ENCODE measurements at places on chromosomes 13 and 19.
A peak's percentile ranks its signal among the peaks of the same experiment; 100 is the strongest.

- DNase-seq: peak; percentile 24
Measured at GRCh38 chr13:66972659-66973058, 257.5 kb downstream of the PCDH9 start.

- peak; percentile 43 for DNase-seq
Measured at GRCh38 chr13:105721016-105721415, 814.4 kb downstream of the EFNB2 start.

- DNase-seq: no peak
Measured at GRCh38 chr13:36758345-36758744, 60.7 kb upstream of the RFXAP start.

DNA sequence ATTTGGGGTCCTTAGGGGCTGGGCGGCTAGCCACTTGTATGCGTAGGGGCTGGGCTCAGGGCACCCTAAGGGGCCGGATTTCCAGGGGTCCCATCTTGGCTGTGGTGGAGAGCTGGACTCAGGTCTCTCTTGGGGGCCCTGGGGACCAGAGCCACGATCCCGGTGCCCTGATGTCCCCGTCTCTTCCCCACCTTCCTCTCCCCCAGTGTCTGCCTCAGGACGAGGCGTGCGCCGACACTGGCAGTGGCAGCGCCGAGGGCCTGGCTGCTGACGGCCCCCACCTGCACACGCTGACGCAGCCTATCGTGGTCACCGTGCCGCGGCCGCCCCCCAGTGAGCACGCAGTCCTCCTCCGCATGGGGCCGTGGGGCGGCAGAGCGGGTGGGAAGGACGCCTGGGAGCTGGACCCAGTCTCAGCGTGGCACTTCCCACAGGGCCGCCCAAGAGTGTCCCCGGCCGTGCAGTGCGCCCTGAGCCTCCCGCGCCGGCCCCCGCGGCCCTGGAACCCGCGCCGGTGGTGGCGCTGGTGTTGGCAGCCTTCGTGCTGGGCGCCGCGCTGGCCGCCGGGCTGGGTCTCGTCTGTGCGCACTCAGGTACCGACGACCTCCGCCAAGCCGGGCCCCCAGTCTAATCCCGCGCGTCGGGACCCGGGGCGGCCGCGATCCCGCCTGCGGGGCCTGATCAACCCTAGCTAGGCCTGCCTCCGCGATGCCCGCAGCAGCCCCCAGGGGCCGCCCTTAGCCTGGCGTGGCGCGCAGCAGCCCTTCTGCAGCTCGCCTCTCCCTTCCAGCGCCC is 2.7 kb upstream of the SNAPC2 start:
- DNase-seq: peak; percentile 40

GRCh38 chr13:75960538-75960994 is 324.4 kb downstream of the LMO7 start:
- no peak for DNase-seq

GRCh38 chr13:48819899-48820298 is 155.8 kb upstream of the FNDC3A start:
- DNase-seq: no peak

DNA sequence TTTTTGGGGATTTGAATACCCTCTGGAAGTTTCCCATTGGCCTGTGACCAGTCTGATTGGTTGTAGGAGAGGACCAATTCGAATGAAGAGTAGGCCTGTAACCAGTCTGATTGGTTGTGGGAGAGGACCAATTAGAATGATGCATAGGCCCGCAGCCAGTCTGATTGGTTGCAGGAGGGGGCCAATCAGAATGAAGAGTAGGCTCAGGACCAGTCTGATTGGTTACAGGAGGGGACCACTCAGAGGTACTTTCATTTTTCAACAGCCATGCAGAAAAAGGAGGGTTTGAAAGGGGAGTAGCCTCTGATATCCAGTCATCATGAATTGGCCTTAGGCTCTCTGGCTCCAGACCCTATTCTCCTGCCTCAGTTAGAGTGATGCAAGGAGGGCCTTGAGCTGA is 30.4 kb upstream of the SLC1A5 start:
- DNase-seq: peak; percentile 20

- no peak for DNase-seq
Measured at GRCh38 chr13:63117710-63118109, 1702.1 kb upstream of the PCDH20 start.

DNA sequence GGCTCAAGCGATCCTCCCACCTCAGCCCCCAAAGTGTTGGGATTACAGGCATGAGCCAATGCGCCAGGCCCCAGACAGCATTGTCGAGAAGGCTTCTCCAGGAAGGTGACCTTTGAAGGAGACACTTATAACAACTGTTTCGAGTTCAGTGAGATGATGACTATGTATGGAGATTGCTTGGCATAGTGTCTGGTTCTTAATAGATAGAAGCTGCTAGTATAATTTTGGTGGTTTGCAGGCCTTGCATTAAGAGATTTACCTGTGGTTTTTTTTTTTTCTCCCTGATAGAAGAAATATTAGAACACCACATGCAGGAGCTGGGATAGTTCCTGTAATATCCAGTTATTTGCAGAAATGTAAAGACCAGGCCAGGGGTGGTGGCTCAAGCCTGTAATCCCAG is 3.7 kb downstream of the MARCHF2 start:
- DNase-seq: no peak

DNA sequence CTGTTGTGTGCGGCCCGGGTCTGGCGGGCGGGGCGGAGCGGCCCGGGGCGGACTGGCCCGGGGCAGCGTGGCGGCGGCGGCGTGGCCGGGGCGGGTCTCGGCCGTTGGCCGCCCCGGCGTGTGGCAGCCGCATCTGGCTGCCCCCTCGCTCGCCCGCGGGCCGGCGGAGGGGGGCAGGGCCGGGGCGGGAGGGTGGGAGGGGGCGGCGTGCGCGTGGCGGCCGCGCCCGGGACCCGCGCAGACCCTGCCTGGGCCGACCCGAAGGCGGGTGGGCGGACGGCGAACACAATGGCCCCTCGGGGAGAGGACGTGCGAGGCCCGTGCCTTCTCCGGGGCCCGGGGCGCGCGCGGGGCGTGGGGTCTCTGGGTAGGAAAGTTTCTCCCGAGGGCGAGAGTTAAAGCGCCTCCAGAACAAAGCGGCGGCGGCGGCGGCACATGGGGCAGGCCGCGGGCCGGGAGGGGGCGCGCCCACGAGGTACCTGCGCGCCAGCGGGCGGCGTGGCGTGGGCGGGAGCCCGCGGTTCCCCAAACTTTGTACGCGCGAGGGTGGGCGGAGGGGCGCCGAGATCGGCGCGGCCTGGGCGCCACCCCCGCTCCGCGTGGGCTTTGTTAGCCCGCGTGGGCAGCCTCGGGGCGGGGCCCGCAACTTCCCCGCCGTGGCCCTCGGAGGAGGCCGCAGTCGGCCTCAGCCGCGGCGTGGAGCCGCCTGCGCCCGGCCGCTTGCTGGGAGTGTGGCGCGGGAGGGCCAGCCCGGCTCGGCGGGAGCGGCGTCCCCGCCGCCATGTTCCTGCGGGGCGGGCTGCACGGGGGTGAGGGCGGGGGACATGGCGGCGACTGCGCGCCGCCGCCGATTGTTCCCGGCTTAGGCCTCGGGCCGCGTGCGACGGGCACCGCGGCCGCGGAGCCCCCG is 764 bp downstream of the MIR17HG start:
- DNase-seq: no peak

- DNase-seq: no peak
Measured at GRCh38 chr13:96762876-96763275, 231.4 kb downstream of the OXGR1 start.

- no peak for DNase-seq
Measured at GRCh38 chr13:68597641-68598040, 1367.5 kb upstream of the PCDH9 start.

GRCh38 chr19:57682226-57682766 is 519 bp downstream of the ZNF551 start:
- DNase-seq: no peak

DNA sequence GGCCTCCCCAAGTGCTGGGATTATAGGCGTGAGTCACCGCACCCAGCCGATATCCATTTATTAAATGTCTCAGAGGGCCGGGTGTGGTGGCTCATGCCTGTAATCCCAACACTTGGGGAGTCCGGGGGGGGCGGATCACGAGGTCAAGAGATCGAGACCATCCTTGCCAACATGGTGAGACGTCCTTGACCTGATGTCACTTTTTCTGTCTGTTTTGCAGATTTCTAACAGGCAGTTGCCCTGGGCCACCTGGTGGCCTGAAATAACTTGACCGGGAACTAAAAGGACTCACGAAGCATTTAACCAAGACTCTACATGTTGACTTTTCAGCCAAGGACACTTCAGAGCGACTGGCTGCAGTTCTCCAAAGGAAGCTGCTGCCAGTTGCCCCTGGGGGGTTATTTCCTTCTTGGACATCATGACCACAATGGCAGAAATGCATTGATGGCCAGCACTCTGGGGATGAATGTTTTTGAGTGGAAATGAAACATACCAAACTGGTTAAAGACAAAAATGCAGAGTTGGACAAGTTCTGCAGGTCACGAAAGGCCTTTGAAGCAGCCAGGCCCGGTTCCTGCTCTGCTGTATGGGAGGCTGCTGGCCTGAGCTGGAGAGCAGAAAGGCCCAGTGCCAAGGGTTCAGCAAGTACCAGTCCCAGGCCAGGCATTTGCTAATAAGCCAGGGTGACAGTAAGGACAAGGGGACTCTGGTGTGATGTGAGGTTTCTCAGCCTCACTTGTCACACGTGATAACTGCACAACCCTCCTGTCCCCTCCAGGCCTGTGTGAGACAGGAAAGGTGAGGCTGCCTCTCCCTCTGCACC is 8.3 kb downstream of the ZNF837 start:
- DNase-seq: no peak

DNA sequence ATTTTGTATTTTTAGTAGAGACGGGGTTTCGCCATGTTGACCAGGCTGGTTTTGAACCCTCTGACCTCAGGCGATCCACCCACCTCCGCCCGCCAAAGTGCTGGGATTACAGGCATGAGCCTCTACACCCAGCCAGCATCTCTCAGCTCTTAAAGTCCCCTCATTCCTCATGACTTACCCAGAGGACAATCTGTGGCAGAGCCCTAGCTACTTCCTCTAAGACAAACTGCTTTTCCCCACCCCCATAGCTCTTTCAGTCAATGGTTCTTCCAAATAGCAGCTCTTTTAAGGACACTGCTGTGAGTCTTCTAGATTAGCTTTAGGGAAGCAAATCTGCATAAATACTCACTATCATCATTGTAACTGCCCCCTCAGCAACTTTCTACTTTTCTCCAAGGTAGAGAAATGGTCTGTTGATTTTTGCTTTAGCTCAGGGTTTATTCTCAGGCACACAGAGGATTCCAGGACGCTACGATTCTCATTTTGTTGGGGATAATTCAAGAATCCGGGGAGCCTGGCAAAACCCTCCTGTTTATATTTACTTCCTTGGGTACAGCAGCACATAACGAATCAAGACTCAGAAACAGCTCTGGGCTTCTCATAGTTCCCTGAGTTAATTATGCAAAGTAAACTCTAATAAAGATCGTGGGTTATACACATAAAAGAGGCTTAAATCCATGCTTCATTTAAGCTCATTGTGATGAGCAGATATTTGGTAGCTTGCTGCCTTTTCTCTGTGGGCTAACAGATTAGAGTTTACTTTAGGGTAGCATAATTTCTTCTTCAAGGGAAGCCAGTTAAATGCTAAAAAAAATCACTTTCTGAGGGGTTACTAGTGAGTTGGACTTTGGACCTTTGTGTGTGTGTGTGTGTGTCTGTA is 357.4 kb downstream of the TDRD3 start:
- no peak for DNase-seq

GRCh38 chr13:113218586-113218985 is 9.2 kb downstream of the CUL4A start:
- DNase-seq: no peak

DNA sequence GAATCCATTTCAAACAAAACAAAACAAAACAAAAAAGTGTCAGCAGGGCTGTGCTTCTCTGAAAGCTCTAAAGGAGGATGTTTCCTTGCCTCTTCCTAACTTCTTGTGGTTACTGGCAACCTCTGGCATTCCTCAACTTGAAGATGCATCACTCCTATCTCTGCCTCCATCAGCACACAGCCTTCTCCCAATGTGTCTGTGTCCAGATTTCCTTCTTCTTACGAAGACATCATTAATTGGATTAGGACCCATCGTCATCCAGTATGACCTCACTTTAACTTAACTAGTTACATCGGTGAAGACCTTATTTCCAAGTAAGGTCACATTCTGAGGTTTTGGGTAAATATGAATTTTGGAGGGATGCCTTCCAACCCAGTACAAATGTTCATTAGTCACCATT is 33.8 kb upstream of the GTF2F2 start:
- DNase-seq: no peak

DNA sequence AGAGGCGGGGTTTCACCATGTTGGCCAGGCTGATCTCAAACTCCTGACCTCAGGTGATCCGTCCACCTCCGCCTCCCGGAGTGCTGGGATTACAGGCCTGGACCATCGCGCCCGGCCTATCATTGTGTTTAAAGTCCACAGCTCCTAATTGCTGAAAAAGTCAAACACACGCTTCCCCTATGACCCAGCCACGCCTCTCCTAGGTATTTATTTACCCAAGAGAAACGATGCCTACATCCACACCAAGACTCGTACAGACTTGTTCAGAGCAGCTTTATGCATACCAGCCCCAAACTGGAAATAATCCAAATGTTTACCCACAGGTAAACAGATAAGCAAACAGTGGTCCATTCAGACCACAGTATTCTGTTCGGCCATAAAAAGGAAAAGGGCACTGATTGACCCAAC is 15.1 kb downstream of the ZNRF4 start:
- DNase-seq: no peak

DNA sequence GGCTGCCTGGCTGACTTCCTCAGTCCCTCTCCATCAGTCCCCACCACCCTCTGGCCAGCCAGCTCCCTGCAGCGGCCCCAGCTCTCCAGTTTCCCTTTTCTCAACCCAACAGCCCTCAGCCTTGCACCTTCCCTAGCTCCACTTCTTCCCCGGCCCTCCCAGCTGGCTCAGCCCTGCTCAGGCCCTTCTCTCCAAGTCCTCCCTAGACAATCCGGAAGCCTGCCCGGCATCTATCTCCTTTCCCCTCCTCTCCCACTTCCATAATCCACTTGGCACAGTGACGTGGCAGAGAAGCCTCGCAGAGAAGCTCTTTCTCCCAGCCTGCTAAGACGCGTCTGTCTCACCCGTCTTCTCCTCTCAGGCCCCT is 1.1 kb downstream of the UBXN6 start:
- DNase-seq: peak; percentile 64

DNA sequence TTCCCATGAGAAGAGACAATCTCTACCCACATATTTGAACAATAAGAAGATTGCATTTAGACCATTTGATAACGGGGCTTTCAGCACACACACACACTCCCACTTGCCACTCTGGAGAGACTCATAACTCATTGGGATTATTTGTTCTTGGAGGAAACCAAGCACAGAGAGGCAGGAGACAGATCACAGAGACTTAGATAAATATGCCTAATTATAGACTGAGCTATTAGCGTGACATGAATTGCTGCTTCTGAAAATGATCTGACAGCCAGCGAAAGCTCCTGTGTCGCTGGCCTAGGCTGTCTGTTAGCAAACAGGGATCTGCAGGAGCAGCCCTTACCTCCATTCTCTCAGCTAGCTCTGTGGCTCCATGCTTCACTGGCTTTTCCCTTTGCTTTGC is 111.4 kb downstream of the CCNA1 start:
- DNase-seq: no peak

- no peak for DNase-seq
Measured at GRCh38 chr19:51161266-51161665, 19.2 kb downstream of the SIGLEC7 start.

GRCh38 chr19:52992109-52993004 is 21.4 kb upstream of the ERVV-1 start:
- peak; percentile 9 for DNase-seq

GRCh38 chr19:8004723-8005513 is 523 bp downstream of the ELAVL1 start:
- DNase-seq: peak; percentile 12

- peak; percentile 39 for DNase-seq
Measured at GRCh38 chr13:91058066-91058465, 289.4 kb upstream of the MIR17HG start.

Measured in astrocyte of the spinal cord (primary cell).